ENCODE measurements at places on chromosomes 5 and 9. TPM values are rescaled to one million over a fixed set of nuclear protein-coding genes. Genes with fewer than 3 reads are reported as not detected.

The SPINK4 gene
- not detected for total RNA-seq

The PCDHB16 gene
- not detected for total RNA-seq

The SLC36A2 gene
- not detected for total RNA-seq

The MAPKAP1 gene
- 42.8 TPM for total RNA-seq

The ABO gene
- not detected for total RNA-seq

- no peak overlapping the region for H3K27ac ChIP-seq
- peaks cover 22% of the 10 kb centered on the region for H3K4me1 ChIP-seq
- no peak overlapping the region for H3K4me3 ChIP-seq
- H3K27me3 ChIP-seq = peaks cover 7% of the 10 kb centered on the region
These were observed 147.9 kb upstream of the TBCA start for GRCh38 chr5:77924081-77924480.

- no peak overlapping the region for H3K27ac ChIP-seq
- no peaks in the 10 kb centered on the region for H3K4me1 ChIP-seq
- H3K27me3 ChIP-seq = peaks cover 42% of the 10 kb centered on the region
- H3K36me3 ChIP-seq = peaks cover 9% of the 10 kb centered on the region
- DNase-seq = no peak
- H3K4me3 ChIP-seq = no peak overlapping the region
These were observed 8.4 kb upstream of the TRIO start for GRCh38 chr5:14134771-14135170.

DNA sequence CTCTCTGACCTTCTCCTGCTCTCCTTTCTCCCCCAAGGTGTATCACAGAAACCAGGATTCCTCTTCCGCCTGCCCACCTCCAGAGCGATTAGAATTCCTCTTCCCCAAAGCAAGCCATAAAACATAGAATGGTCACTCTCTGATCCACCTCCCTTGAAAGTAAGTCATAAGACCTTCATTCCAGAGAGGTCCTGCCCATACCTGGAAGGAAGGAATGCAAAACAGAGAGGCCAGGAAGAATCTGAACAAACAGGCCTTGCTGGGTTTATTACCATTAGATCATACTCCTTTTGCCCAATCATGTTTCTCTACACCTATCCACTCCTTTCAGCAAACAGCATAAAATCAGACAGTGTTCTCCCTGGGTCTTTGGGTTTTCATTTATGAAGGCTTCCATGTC lies 21.0 kb downstream of the CDKL3 start:
- H3K4me1 ChIP-seq = no peaks in the 10 kb centered on the region
- no peaks in the 10 kb centered on the region for H3K27me3 ChIP-seq
- H3K36me3 ChIP-seq = no peaks in the 10 kb centered on the region
- no peak overlapping the region for H3K27ac ChIP-seq
- DNase-seq = no peak

GRCh38 chr9:36930941-36931340 lies 103.1 kb downstream of the PAX5 start:
- DNase-seq = no peak
- no peak overlapping the region for H3K27ac ChIP-seq
- H3K4me3 ChIP-seq = no peak overlapping the region
- H3K4me1 ChIP-seq = peaks cover 51% of the 10 kb centered on the region
- H3K27me3 ChIP-seq = peaks cover 42% of the 10 kb centered on the region

DNA sequence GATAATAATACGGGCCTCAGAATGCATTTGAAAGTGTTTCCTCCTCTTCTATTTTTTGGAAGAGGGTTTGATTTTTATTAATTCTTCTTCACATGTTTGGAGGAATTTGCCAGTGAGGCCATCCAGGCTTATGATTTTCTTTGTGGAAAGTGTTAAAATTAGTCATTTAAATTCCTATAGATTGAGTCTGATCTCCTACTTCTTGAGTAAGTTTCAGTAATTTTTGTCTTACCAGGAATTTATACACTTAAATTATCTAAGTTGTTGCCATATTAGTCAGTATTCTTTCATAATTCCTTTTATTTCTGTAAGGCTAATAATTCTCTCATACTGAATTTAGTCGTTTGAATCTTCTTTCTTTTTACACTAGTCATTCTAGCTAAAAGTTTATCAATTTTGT lies 25.2 kb upstream of the HAPLN1 start:
- no peaks in the 10 kb centered on the region for H3K4me1 ChIP-seq
- H3K27me3 ChIP-seq = no peaks in the 10 kb centered on the region
- H3K27ac ChIP-seq = no peak overlapping the region

DNA sequence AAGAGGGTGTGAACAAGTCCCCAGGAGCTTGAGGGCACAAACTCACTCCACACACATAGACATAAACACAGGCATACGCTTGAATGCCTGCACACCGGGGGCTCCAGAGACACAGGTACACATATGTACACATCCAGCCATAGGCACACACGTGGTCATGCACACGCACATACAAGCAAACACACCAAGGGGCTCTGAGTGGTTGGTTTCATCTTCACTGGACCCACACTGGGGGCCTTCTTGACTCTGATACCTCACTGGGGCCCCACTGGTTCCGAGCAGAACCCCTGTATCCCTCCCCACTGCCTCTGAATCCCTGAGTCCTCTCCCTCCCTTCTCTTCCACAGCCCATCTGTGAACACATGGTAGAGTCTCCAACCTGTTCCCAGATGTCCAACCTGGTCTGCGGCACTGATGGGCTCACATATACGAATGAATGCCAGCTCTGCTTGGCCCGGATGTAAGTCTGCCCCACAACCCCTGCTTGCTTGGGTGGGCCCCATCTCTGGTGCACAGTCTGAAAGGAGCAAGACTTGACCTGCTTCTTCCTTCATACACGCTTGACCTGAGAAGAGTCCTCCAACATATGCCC lies 6.4 kb downstream of the SPINK4 start:
- DNase-seq = no peak
- H3K4me3 ChIP-seq = no peak overlapping the region
- H3K27me3 ChIP-seq = no peaks in the 10 kb centered on the region
- H3K4me1 ChIP-seq = peaks cover 6% of the 10 kb centered on the region

DNA sequence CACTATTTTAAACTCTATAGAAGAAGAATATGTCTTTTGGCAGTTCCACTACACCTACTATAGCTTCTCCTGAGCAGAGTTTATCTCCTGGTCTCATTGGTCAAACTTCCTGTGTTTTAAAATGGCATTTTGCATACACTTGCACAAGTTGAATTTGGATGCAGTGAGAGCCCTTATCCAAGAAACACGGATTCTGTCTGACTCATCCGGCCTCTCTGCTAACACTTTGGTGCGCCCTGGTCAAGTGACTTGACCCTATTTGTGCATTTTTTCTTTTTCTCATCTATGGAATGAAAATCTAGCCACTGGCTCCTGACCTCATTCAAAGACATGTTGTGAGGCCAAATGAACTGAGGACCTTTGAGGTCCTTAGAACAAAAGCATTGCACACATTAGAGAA lies 20.0 kb downstream of the PIP5K1B start:
- no peak overlapping the region for H3K27ac ChIP-seq
- H3K36me3 ChIP-seq = no peaks in the 10 kb centered on the region
- H3K27me3 ChIP-seq = peaks cover 28% of the 10 kb centered on the region
- no peak for DNase-seq

DNA sequence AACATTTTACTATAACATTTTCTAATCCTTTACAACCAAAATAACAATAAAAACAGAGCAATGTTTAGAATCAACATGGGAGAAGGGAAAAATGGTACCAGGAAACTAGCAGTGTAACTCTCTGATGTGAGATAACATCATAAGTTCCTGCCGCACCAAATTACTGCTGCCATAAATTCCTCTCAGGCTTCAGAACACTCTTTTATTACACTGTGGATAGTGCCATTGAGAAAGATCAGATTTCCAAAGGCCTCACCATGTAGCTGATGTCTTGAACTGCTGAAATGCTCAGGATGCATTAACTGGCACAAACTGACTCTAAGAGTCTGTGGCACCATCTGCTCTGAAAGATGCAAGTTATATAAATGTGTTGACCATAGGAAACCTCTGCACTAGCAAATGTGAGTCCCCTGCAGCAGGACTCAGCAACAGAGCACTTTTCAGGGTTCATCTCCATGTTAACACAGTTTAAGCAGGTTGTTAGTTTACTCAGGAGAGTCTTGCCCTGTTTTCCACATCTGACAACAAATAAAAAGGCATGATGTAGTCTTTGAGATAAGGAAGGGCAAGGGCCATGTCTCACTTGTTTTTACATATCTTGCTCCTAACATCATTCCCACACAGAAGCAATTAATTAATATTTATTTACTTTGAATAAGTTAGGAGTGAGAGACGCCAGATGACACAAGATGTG lies 218.1 kb downstream of the CETN3 start:
- no peak overlapping the region for H3K27ac ChIP-seq
- no peaks in the 10 kb centered on the region for H3K4me1 ChIP-seq
- H3K36me3 ChIP-seq = no peaks in the 10 kb centered on the region
- H3K4me3 ChIP-seq = no peak overlapping the region

DNA sequence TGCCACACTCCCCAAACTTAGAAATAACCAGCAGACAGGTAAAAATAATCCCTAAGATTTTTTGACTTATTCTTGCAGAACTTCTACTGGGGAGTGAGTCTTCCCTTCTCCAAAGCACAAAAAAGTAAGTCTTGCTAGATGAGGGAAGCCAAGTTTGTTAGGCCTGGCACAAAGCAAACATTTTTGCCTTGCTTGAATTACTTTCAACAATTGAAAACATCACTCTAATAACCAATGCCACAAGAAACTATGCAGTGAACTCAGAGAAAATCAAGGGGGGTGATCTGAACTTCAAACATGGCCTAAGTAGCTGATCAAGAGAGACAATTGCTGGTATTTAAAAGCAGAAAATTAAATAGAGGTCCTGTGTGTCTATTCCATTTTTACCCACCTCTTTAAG lies 123.6 kb upstream of the SLC1A3 start:
- no peak for DNase-seq
- no peaks in the 10 kb centered on the region for H3K4me1 ChIP-seq
- H3K4me3 ChIP-seq = no peak overlapping the region

- no peak for DNase-seq
- no peak overlapping the region for H3K4me3 ChIP-seq
- H3K27ac ChIP-seq = no peak overlapping the region
- H3K36me3 ChIP-seq = no peaks in the 10 kb centered on the region
- no peaks in the 10 kb centered on the region for H3K27me3 ChIP-seq
- no peaks in the 10 kb centered on the region for H3K4me1 ChIP-seq
These were observed 661.6 kb upstream of the C9orf72 start for GRCh38 chr9:28234894-28235277.

DNA sequence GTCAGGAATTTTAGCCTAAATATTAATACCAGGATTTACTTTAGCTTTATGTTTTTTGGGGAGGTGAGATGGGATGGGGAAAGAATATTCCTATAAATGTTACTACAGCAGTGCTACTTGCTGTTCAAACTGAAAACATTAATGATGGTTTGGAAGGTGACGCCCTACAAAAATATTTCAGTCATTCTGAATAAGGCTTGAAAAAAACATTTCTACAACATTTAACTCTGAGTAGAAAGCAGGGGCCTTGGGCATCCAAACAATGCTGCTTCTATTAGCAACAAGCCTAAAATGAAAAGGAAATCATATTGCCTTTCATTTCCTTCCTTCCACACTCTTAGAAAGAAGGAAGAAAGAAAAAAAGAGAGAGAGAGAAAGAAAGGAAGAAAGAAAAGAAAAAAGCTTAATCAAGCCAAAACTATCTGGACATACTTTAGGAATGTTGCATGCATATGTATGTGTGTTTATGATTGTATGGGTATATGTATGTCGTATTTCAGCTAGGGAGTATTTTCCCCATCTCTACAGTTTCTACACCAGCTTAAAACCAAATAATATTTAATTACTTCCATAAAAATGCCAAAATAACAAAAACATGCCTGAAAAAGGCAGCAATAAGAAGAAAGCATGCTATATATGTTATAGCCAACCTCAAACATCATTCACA lies 16.3 kb upstream of the DAB2 start:
- H3K4me3 ChIP-seq = no peak overlapping the region
- no peaks in the 10 kb centered on the region for H3K27me3 ChIP-seq
- DNase-seq = no peak
- peaks cover 5% of the 10 kb centered on the region for H3K4me1 ChIP-seq
- no peaks in the 10 kb centered on the region for H3K36me3 ChIP-seq

- no peak overlapping the region for H3K4me3 ChIP-seq
- H3K4me1 ChIP-seq = no peaks in the 10 kb centered on the region
- peaks cover 19% of the 10 kb centered on the region for H3K36me3 ChIP-seq
- H3K27me3 ChIP-seq = no peaks in the 10 kb centered on the region
These were observed 22.6 kb downstream of the SGTB start for GRCh38 chr5:65699338-65699737.

DNA sequence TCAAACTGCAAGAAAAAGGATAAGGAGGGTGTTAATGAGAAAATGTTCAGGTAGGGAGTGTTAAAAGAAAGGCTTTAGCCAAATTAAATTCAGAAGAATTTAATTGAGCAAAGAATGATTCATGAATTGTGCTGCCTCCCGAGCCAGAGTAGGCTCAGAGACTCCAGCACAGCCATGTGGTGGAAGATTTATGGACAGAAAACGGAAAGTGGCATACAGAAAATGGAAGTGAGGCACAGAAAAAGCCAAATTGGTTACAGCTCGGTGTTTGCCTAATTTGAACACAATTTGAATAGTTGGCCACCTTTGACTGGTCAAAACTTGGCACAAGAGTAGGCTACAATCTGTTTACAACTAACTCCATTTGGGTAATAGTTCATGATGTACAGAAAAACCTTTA lies 9.6 kb upstream of the SLC30A5 start:
- peak overlapping the region; percentile 2 for H3K4me3 ChIP-seq
- no peaks in the 10 kb centered on the region for H3K36me3 ChIP-seq
- no peak for DNase-seq
- H3K27ac ChIP-seq = no peak overlapping the region

DNA sequence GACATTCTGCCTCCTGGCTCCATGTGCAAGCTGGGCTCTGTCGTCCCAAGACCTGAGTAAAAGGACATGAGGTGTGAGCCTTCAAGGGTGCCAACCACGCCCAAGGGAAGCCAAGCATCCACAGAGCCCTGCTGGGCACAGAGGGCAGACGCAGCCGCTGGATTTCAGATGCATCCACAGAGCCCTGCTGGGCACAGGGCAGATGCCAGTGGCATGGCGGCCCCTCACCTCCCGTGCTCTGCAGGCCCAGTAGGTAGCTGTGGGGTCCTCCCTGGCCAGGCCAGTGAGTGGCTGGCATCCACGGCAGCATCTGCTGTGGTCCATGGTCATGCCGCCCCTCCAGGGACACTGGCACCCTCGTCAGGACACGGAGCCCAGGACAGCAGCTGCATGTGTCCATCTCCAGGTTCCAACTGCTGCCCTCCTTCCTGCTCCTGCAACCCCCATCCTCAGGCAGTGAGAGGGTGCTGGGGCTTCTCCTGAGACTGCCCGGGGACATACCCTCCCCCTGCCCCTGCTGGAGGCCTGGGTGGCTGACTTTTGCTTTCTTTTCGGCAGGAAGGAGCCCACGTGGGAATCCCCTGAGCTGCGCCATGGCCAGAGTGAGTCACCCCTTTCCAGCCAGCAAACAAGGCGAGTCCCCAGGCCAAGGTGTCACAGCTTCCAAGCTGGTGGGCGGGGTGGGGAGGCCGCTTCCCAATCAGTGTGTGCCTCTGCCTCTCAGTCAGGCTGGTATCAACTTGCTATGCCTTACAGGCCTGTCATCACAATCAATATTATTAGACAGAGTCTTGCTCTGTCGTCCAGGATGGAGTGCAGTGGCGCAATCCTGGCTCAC lies 4.0 kb upstream of the TRAF2 start:
- no peaks in the 10 kb centered on the region for H3K36me3 ChIP-seq
- peak; percentile 91 for DNase-seq
- H3K27ac ChIP-seq = peak overlapping the region; percentile 92
- peak overlapping the region; percentile 83 for H3K4me3 ChIP-seq
- H3K27me3 ChIP-seq = no peaks in the 10 kb centered on the region

- no peaks in the 10 kb centered on the region for H3K4me1 ChIP-seq
- no peak for DNase-seq
- H3K4me3 ChIP-seq = no peak overlapping the region
- no peaks in the 10 kb centered on the region for H3K27me3 ChIP-seq
These were observed 279.0 kb downstream of the GLIS3 start for GRCh38 chr9:4020755-4021296.

Data from activated T-cell treated with anti-CD3 and anti-CD28 coated beads, Interleukin-2, amount 50 U/mL, for 72 hours (primary cell).